ENCODE measurements at places on chromosomes 12 and 14.

DNA sequence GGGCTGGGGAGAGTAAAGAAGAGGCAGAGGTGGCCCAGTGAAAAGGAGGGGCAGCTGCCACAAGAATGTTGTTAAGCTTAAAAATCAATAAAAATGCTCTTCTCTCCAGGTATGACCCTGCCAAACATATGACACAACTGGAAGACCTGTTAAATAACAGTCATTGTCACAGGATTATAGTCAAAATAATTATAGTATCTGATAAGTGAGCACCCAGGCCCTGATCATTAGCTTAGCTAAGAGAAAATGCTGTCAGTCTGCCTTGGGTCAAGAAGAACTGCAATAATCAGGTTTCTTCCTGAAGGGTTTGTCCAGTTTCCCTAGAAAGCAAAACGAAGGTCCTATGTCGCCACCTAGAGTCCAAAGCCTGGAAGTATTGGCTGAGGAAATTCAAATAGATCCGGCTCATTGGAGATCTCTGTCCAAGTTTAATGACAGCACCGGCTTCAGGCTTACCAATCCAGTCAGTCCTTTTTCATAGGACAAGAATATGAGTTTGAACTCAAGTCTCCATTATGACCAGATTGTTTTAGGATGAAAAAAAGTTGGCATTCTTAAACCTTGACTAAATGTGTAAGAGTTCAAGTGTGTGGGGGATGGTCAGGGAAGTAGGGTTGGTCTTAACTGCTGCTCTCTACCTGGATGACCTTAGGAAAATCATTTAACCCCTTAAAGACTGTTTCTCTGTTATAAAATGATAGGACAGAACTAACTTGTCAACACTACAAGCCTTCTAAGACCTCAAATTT, 22.5 kb upstream of the NKX2-8 start:
- DNase-seq: no peak

DNA sequence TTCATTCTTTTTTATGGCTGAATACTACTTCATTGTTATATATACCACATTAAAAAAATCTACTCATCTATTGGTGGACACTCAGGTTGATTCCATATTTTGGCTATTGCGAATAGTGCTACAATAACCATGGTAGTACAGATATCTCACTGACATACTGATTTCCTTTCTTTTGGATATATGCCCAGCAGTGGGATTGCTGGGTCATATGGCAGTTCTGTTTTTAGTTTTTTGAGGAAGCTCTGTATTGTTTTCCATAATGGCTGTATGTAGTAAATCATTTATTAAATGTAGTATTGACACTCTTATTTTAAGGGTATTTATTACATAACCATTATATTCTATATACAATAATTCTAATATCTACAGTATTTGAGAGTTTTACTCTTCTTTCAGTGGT, 43.7 kb downstream of the PTCSC3 start:
- no peak for DNase-seq

DNA sequence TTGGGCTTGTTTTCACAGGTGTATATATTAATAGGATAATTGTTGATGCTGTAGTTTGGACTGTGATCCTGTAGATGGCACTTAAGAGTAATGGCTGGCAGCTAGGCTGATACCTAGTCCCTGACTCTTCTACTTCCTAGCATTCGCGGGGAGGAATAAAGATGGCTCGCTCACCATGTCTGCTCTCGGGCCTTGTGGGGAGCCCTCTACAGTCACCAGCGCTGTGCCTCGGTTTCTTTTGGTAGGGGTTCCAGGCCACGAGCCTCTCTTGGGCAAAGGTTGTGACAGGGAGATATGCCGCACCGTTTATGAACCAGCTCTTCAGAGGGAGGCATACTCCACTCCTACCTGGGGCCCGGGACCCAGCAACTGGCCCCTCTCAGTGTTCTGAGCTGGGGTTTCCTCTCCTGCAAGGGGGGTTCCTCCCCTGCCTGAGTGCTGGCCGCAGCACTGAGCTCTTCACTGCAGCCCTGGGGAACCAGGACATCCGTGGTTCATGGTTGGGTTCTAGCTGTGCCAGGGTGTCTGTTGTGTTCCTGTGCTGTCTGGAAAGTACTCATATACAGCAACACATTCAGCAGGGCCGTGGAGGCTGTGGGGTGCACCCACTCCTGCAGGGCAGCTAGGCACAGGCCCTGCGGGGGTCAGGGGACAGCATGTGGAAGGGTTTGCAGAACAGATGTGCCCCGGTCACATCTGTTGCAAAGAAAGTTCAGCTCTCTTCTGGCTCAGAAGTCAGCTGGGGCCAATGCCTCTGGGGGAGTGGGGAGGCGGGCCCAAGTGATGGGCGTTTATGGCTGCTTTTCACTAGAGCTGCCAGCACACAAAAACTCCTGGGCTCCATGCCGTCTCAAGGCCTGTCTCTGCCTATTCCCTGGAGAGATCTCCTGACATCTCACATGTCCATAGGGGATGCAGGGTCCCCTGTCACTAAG, 147.9 kb downstream of the PPFIA2 start:
- peak; percentile 31 for DNase-seq

GRCh38 chr12:1551496-1551895, 42.9 kb downstream of the FBXL14 start:
- DNase-seq: no peak

DNA sequence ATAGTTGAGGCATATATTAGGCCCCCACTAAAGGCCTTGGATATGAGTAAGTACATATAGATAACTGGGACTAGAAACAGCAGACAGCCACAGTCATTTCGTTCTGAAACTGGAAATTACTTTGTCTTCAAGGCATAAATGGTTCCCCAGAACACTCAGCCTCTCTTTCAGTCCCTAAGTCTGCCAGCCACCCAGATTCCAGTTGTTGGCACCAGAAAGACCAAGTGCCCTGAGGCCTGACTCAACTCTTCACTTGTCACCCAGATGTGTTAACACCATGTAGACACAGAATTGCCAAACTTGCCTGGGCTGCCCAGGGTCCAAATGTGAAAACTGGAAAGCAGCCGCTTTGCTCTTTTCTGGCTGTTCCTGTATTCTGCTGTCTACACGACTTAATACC, 3.0 kb upstream of the LGALS3 start:
- DNase-seq: no peak
